AG04450 (cell line): ENCODE measurements at places on chromosomes 5 and 9.
A peak's percentile ranks its signal among the peaks of the same experiment; 100 is the strongest.

GRCh38 chr5:104859437-104859836 lies 1296.8 kb upstream of the NUDT12 start:
- DNase-seq: no peak

- no peak for DNase-seq
Measured at GRCh38 chr5:90563108-90563507, 4.5 kb downstream of the ADGRV1 start.

GRCh38 chr9:114228016-114228808 lies 72.9 kb downstream of the COL27A1 start:
- DNase-seq: no peak

DNA sequence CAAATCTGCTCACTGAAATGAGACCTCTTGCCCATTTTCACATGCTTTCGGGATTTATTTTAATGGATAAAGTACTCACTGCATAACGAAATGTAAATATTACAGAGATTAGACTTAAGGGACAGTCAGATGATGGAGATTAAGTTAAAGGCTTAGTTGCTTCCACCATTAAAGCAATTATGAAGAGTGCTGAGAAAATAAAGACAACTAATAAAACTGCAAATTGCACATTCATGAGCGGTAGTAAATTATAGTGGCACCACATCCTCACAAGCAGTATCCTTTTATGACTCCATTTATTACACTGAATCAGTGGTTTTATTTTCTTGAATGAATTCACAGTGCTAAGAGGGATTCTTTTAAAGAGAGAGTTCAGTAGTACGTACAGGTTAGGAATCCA lies 76.2 kb upstream of the TMED7 start:
- no peak for DNase-seq

GRCh38 chr9:36007316-36007708 lies 29.4 kb upstream of the RECK start:
- no peak for DNase-seq

- no peak for DNase-seq
Measured at GRCh38 chr5:67372887-67373286, 176.3 kb upstream of the CD180 start.

DNA sequence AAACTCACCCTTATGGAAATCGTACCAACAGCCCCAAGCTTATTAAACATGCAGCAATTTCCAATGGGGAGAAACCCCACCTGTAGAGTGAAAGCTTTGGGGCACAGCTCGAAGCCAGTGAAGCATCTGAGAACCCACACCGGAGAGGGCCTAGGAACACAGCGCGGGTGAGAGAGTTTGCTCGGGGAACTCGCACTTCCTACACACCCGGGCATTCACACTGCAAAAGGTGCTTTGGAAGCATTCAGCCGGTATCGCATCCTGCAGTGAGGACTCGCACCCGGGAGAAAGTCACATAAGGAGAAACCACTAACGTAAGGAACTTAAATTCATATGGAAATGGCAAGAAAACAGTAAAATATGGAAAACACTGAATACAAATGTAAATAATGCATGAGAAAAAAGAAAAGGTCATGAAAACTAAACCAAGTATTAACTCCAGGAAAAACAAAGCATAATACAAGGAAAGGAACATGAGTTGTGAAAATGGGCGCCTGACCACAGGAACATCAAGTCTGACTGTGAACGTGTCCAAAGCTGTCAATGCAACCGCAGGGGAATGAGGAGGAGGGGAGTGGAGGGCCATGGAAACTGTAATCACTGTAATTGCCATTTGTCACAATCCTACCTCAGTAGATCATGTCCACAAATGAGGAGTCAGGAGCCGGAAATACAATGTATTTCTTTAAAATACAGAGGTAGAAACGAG lies 28.7 kb downstream of the CAMSAP1 start:
- no peak for DNase-seq

GRCh38 chr5:142578161-142578830 lies 107.6 kb downstream of the FGF1 start:
- DNase-seq: no peak

DNA sequence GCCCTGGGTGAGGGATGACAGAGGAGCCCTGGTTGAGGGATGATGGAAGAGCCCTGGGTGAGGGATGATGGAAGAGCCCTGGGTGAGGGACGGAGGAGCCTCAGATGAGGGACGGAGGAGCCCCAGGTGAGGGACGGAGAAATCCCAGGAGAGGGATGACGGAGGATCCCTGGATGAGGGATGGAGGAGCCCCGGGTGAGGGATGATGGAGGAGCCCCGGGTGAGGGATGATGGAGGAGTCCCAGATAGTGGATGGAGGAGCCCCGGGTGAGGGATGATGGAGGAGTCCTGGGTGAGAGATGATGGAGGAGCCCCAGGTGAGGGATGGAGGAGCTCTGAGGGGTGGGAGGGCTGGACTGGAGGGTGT lies 10.9 kb downstream of the PHF2 start:
- no peak for DNase-seq

- DNase-seq: no peak
Measured at GRCh38 chr9:109118808-109119438, 824 bp downstream of the TMEM245 start.

GRCh38 chr5:8766448-8766847 lies 779.4 kb downstream of the SEMA5A start:
- no peak for DNase-seq

DNA sequence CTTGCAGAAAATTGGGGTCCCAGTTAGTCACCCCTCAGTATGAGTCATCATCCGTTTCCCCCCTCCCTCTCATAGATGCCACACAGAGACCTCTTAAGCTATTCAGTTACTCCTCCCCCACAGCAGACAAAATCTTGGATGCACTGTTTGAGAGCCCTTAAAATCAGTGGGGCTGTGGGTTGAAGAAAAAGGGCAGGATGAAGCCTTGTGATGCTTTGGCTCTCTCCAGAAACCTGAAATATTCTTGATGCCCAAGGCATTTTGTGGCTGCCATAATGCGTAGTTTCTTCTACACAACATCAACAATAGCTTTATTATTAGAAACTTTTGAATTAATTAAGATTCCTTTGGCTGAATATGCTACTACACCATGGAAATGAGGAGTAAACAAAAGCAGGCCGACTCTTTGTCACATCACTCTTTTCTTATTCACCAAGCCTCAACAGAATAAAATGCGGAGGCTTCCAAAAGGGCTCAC lies 133.8 kb downstream of the MRPS30 start:
- DNase-seq: no peak

GRCh38 chr5:68242743-68243142 lies 27.2 kb downstream of the PIK3R1 start:
- no peak for DNase-seq

GRCh38 chr9:97518909-97519307 lies 17.4 kb downstream of the TMOD1 start:
- peak; percentile 46 for DNase-seq

GRCh38 chr9:16241231-16241630 lies 629.2 kb downstream of the BNC2 start:
- peak; percentile 32 for DNase-seq

DNA sequence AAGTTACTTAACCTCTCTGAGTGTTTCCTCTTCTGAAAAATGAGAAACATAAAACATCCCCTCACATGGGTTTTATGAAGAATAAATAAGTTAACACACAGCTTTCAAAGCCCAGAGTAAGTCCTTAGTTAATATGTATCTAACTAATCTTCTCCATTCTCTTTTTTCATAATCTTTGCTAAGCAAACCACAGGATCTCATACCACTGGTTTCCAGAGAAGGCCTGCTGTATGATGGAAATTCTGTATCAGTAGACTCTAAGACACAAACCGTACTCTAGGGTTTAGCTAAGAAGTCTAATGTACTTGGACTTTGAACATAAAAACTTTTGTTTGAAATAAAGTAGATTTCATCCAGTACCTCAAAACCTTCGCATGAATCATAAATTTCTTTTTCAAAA lies 307.9 kb downstream of the SPOCK1 start:
- no peak for DNase-seq

- no peak for DNase-seq
Measured at GRCh38 chr5:32942225-32942989, 231.3 kb downstream of the NPR3 start.

DNA sequence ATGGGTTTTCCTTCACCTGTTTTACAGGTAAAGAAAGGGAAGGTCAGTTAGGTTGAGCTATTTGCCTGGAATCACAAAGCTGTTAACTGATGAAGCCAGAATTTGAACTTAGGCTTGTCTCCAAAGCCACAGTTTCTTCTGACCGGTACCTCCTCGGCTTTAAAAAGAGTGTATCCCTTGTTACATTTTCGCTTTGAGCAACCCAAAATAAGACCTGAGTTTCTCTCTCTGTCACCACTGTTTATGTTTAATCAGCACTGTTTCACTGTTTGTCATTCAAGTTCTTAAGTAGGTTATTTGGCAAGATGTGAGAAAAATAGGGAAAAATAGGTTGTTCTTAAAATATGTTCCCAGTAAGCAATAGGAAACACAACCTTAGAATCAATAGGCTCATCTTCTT lies 84.6 kb downstream of the VCAN start:
- DNase-seq: no peak

DNA sequence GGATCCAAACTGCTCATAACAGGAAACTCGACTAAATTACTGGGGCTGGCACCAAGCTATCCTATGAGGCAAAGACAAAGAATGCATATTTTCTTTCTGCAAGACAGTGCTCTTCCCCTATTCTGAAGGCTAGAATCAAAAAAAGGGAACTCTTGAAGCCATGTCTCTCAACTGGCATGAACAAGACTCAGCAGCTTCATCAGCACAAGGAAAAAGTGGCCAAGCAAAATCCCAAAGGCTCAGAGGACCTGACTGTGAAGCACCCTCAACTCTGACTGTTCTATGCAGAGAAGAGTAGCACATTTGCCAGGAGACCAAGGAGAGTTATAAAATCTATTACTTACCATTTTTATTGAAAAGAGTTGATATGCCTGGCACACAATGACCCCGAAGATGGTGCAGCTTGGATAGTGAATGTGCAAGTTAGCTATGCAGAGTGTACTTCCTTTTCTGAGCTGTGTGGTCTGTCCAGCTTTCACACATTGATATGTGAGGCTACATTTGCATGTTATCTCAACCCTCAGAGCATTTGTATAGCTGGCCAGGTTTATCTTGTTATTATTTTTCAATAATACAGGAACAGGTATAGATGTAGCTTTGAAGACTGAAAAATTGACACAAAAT lies 51.0 kb upstream of the FYB1 start:
- DNase-seq: no peak

- DNase-seq: no peak
Measured at GRCh38 chr9:16191191-16191590, 638.3 kb downstream of the CCDC171 start.

GRCh38 chr5:72232838-72233237 lies 87.2 kb downstream of the MRPS27 start:
- DNase-seq: no peak

DNA sequence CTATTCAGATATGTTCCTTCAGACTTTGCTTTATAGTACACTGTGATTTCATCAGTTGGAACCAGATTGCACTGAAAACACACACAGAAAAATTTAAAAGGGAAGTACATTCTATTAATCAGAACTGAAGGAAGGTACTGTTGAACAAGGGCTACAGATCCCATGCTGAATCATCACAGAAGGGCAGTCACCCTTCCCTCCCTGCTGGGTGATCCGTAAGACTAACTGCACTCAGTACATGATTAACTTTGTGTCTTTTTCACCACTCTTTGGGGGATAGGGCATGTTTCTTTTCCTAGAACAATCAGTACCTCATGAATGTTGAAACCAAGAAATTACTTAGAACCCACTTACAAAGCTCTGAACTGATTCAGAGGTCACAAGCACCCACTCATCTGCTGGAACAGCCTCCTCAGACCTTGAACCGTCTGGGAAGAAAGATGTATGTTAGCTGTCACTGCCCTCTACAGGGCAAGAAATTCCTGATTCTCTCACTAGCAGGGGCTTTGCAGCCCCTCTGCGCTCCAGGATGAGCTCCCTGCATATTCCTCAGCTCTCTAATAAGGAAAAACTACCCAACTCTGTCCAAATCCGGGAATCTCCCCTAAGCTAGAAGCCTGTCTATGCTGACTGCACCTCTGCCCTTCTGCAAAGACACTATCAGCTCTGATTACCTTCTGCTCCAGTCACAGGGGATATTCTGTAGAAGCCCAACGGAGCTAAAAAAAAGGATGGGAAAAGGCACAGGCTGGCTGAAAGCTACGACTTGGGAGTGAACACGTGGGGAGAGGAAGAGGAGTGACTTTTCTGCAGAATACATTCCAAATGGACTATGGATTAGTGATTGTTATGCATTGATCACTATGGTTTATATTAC lies 51.0 kb downstream of the IARS1 start:
- peak; percentile 39 for DNase-seq

DNA sequence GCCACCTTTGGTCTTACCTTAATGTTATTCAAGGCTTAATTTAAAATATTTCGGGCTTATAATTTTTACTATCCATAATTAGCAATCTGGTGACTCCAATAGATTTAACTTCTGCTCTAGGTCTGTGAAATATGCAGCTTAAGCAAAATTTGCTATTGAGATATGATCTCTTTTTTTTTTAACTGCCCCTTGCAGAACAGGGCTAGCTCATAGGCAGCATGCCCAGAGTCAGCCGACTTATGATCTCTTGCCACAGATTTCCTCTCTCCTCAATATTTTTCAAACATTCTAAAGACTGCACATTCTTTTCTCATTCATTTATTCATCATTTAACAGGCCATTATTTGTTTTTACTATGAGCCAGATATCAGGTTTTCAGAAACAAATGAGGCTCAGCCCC lies 4.5 kb downstream of the TTC23L start:
- DNase-seq: no peak

GRCh38 chr9:127223810-127224177 lies 40.8 kb upstream of the GARNL3 start:
- DNase-seq: no peak
